Right atrium auricular region (tissue), 2 donors: ENCODE measurements at places on chromosomes 11 and 22.

- DNase-seq: no peak
Measured at GRCh38 chr11:35892166-35892565, 51.7 kb upstream of the LDLRAD3 start.

DNA sequence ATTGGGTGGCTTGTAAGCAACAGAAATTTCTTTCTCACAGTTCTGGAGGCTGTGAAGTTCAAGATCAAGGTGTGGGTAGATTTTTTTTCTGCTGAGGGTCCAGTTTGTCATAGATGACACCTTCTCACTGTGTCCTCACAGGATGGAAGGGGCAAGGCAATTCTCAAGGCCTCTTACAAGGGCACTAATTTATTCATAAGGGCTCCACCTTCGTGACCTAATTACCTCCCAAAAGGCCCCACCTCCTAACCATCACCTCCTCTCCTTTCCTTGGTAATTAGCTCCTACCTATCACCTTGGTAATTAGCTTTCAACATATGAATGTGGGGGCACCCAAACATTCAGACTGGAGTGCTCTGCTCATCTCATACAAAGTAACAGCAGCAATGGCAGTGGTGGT lies 92.3 kb upstream of the CD44 start:
- DNase-seq: no peak

- DNase-seq: peak; percentile 7
Measured at GRCh38 chr11:125931668-125932067, 14.2 kb upstream of the VSIG10L2 start.

DNA sequence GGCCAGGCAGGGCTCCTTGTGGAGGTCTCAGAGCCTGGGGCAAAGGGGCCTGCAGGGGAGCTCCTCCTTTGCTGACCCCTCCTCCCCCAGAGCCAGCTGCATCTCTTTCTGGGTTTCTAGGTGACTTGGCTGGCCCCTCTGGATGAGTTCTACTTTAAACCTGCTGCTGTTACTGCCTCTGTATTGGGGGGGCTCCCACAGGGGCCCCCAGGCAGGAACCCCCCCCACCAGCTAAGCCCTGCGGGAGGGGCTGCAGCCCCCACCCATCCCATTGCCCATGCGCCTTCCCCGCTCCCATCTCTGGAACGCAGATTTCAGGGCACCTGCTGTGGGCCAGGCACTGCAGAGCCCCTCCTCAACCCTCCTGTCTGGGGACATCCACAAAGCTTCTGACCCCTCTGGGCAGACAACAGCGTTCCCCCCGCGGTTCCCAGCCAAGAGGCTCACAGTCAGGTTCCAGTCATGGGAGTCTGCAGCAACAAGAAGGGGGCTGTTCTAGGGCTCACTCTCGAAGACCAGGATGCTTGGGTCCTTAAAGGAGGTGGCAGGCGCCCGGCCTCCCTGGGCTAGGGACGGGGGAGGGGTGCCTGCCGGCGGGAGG lies 815 bp upstream of the PLCB3 start:
- DNase-seq: no peak

DNA sequence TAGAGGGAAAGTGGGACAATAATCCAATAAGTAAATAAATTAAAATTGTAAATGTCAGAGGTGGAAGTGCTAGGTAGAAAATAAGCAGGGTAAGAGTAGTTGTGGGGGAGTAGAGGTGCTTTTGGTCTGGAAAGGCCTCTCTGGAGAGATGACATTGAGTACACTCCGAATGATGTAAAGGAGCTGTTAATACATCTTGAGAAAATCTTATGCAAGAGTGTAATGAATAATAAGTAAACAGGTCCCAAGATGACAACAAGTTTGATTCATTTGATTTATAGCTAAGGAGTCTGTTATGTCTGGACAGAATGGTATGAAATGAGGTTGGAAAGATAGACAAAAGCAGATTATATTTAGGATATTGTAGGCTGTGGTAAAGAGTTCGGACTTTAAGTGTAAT lies 87.5 kb downstream of the TMEM135 start:
- DNase-seq: no peak

- DNase-seq: no peak
Measured at GRCh38 chr11:19917069-19917468, 204.4 kb downstream of the NAV2 start.

DNA sequence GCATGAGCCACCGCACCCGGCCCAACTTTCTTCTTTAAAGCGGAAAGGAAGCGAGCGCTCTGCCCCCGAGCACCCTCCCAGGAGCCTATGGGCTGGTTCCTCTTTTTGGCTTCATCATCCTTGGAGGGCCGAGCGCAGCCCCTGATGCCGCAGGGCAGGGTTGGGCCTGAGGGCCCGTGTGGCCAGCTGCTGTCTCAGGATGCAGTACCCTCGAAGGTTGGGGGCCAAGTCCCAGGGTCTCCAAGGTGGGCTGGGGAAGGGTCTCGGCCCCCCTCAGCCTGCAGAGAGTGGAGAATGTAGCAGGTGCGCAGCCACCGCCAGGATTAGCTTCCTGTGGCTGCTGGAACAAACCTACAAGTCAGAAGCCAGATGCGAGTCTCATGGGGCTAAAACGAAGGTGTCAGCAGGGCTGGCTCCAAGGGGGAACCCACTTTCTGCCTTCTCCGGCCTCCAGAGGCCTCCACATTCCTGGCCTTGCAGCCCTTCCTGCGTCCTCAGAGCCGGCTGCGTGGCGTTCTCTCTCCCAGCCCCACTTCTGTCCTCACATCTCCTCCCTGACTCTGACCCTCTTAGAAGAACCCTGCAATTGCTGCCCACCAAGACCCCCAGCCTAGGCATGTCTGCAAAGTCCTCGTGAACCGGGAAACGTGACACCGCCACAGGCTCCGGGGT lies 2.9 kb downstream of the PANX2 start:
- no peak for DNase-seq

GRCh38 chr22:29596408-29596807 lies 7.0 kb upstream of the NF2 start:
- no peak for DNase-seq
